Thymus (tissue), 14 donors: ENCODE measurements at places on chromosomes 4 and X. TPM values are rescaled to one million over a fixed set of nuclear protein-coding genes. Genes with fewer than 3 reads are reported as not detected.

SLITRK4 gene
- 0.66 TPM for total RNA-seq

DGKK gene
- total RNA-seq = under 0.01 TPM

BEX2 gene
- total RNA-seq = 26.1 TPM

FGFR3 gene
- 3.8 TPM for total RNA-seq

MAGEA12 gene
- not detected for total RNA-seq

FAM184B gene
- 0.05 TPM for total RNA-seq

SORBS2 gene
- total RNA-seq = 13.8 TPM

C1QTNF7 gene
- 0.61 TPM for total RNA-seq

EDA2R gene
- 2.2 TPM for total RNA-seq

GLOD5 gene
- total RNA-seq = not detected

DNA sequence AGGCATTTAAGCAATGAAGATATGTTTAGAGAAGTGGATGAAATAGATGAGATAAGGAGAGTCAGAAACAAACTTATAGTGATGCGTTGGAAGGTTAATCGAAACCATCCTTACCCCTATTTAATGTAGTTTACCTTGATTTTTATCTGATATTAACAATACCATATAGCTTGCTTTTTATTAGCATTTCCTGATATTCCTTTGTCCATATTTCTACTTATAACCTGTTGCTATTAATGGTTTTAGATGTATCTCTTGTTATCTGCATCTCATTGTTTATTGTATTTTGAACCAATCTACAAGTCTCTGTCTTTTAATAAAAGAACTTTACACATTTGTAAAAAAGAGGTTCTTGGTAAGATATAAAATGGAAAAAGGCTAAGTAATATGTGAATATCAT is 1.6 kb downstream of the TCEAL9 start:
- DNase-seq = no peak
- no peak overlapping the region for H3K27ac ChIP-seq
- no peak overlapping the region for H3K4me3 ChIP-seq
- no peaks in the 10 kb centered on the region for H3K4me1 ChIP-seq
- no peaks in the 10 kb centered on the region for H3K36me3 ChIP-seq
- no peaks in the 10 kb centered on the region for H3K27me3 ChIP-seq

- H3K4me1 ChIP-seq = no peaks in the 10 kb centered on the region
- H3K36me3 ChIP-seq = no peaks in the 10 kb centered on the region
- H3K4me3 ChIP-seq = no peak within 1 kb of the TSS
- DNase-seq = no peak
Measured at GRCh38 chr4:5893004-5893580, at the start of gene CRMP1. TSS of gene CRMP1 (minus strand) at chr4:5893086. CDS start at chr4:5892969, 117 bp downstream.

- H3K4me3 ChIP-seq = peak overlapping the region; percentile 71
- peaks cover 6% of the 10 kb centered on the region for H3K4me1 ChIP-seq
- H3K27ac ChIP-seq = no peak overlapping the region
- peaks cover 7% of the 10 kb centered on the region for H3K36me3 ChIP-seq
Measured at GRCh38 chrX:16868920-16869319, 1.2 kb downstream of the RBBP7 start.

- H3K36me3 ChIP-seq = no peaks in the 10 kb centered on the region
- H3K27ac ChIP-seq = no peak overlapping the region
- no peak for DNase-seq
- no peak overlapping the region for H3K4me3 ChIP-seq
- no peaks in the 10 kb centered on the region for H3K4me1 ChIP-seq
- no peaks in the 10 kb centered on the region for H3K27me3 ChIP-seq
Measured at GRCh38 chrX:52504551-52504950, 8.9 kb downstream of the XAGE1A start.

DNA sequence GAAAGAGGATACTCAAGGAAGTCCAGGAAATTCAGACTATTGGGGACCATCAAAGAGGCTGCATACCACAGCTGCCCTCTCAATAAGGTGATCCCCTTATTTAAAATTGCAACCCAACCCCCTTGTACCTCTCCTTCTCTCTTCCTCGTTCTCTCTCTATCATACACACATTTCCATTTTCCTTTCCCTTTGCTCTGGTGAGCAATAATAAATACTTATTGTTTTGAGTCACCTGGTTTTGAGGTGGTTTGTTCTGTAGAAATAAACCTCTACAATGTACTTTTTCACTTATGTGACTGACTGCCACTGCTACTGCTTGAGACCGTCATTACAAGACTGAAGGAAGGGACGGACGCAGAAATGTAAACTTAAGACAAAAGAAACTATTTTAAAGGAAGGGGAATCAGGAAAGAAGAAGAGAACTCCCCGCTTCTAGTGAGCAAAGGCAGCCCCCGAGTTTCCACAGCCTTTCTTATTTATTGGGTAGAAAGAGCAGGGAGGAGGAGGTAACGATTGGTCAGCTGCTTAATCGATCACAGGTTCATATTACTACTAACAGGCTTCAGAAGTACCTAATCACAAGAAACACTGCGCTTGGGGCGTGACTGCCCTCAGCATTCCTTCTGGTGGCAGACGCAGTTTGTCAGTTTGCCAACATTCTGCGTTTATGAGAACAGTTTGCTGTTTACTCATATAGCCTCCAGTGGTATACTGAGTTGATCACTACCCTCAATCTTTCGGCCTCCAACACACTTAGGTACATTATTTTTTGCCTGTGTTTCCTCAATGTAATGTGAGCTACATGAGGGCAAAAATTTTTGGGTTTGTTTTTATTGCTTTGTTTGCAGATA is 16.9 kb upstream of the TMEM165 start:
- H3K4me1 ChIP-seq = no peaks in the 10 kb centered on the region
- no peak overlapping the region for H3K27ac ChIP-seq
- no peak overlapping the region for H3K4me3 ChIP-seq
- no peaks in the 10 kb centered on the region for H3K27me3 ChIP-seq
- no peak for DNase-seq
- no peaks in the 10 kb centered on the region for H3K36me3 ChIP-seq

- peaks cover 97% of the 10 kb centered on the region for H3K36me3 ChIP-seq
- no peak for DNase-seq
- no peaks in the 10 kb centered on the region for H3K27me3 ChIP-seq
- no peak overlapping the region for H3K27ac ChIP-seq
- H3K4me1 ChIP-seq = peaks cover 56% of the 10 kb centered on the region
Measured at GRCh38 chr4:10091531-10092181, 24.9 kb downstream of the WDR1 start.

- DNase-seq = no peak
- no peaks in the 10 kb centered on the region for H3K27me3 ChIP-seq
- no peak overlapping the region for H3K27ac ChIP-seq
- no peak overlapping the region for H3K4me3 ChIP-seq
- peaks cover 3% of the 10 kb centered on the region for H3K36me3 ChIP-seq
- H3K4me1 ChIP-seq = no peaks in the 10 kb centered on the region
Measured at GRCh38 chr4:150683775-150684350, 101.9 kb downstream of the MAB21L2 start.
